ENCODE measurements at places on chromosomes 13 and 19.

DNA sequence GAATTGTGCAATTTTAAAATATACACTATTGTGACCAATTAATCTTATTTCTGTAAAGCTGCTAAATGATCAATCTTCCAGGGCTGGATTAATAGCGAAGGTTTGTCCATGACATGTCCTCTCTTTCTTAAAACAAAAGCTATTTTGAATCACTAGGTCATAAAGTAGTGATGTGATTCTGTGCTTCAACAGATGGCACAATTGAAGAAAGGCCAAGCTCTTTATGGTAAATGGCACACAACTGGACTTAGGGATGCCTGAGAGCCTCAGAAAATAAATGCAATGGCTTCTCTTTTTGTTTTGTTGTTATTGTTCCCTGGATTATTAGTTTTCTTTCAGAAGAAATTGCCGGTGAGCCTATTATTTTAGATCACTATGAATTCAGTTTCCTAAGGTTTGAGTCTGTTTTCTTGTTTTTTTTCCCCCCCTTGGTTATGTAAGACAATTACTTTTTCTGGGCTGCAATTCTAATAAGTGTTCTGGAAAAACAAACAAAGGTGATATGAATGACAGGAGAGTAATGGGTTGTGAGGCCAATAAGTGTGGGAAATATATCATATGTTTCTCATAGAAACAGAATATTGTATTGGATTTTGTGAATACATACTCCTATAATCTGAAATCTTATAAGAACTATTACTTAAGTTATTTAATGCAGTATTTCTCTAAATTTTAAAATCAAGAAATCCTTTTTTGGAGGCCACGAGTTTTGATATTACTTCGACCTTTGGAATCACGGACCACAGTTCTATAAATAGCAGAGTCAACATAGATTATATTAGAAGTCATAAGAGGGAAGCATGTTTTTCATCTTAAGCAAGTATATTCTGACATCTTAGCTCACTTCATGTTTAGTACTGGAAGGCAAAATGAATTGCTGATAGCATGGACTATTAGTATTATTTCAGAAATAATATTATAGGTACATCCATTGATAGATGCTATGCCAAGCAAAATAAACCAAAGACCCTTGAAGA is 16.8 kb downstream of the SLITRK1 start:
- DNase-seq = no peak

DNA sequence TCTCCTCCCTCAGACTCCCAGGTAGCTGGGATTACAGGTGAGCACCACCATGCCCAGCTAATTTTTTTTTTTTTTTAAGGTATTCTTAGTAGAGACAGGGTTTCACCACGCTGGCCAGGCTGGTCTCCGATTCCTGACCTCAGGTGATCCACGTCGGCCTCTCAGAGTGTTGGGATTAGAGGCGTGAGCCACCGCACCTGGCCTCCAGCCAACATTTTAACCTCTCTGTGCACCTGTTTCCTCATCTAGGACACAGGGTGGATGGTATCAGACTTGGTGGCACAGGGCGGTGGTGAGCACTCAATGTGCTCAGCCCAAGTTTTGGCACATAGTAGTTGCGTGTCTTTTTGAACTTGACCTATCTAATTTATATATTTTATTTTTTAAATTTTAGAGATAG is 12.5 kb downstream of the APBA3 start:
- no peak for DNase-seq

- DNase-seq = no peak
Measured at GRCh38 chr13:28657784-28658538, 969 bp upstream of the POMP start.

GRCh38 chr13:48571126-48571913 is 38.4 kb upstream of the RCBTB2 start:
- no peak for DNase-seq

DNA sequence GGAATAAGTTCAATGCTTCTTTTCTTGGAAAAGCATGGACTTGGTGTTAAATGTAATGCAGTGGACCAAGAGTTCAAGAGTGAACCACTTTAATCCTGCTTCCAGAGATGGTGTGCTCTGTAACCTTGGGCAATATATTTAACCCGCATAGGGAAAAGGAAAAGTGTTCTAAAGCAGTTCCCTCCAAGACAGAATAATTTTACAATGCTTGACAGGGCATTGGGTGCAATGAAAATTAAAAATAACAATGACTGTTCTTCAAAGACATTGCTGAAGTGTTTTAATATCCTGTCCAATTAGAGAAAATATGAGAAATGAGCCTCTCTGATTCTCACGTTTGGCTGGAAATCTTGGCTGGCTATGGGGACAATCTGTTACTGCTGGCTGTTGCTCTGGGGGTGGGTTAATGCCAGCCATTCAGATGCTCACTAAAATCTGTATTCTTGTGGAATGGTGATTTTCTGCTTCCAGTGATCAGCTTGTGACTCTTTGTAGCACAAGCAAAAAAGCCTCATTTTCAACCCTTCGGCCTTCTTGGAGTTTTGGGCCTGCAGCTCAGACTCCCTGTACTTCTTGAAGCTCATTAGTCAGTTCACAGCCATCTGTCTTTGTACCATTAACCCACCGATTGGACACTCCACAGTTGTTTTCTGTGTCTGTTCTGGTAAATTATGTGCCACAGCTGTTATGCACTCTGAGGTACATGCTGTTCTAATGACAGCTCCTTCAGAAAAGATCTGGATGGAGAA is 310.6 kb downstream of the LMO7 start:
- peak; percentile 80 for DNase-seq

- DNase-seq = no peak
Measured at GRCh38 chr13:77760893-77761292, 63.4 kb downstream of the SLAIN1 start.

DNA sequence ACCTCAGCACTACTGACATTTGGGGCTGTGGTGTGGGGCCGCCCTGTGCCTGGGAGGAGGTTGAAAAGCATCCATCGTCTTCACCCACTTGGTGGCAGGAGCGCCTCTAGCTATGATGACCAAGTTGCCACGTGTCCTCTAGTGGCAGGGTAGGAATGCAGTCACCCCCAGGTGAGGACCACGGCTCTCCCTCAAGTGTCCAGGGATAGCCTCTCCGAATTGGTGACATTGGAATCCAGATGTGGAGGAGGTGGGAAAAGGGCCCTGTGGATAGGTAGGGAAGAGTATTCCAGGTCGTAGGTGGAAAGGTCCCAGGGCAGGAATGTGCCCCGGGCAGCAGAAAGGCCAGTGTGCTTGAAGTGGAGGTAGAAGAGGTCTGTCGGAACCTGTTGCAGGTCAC is 37.6 kb downstream of the ARHGEF18 start:
- DNase-seq = no peak

GRCh38 chr19:54099190-54099902 is 1.3 kb downstream of the OSCAR start:
- no peak for DNase-seq

DNA sequence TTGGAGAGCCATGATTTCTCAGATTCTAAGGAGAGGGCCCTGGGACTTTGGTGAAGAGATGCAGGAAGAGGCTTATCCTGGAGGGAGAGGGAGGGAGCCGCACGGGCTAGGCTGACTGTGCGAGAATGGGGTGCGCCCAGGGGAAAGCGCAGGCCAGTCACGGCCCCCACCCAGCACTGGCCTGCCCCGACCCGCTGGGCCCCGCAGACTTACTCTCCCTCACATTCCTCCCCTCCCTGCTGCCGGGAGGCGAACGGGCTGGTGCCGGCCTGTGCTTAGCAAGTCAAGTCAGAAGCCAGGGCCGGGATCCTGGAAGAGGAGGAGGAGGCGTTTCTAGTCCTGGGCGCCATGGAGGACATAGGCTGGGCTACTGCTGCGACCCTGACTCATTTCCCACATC is 120.0 kb downstream of the CRYL1 start:
- no peak for DNase-seq

DNA sequence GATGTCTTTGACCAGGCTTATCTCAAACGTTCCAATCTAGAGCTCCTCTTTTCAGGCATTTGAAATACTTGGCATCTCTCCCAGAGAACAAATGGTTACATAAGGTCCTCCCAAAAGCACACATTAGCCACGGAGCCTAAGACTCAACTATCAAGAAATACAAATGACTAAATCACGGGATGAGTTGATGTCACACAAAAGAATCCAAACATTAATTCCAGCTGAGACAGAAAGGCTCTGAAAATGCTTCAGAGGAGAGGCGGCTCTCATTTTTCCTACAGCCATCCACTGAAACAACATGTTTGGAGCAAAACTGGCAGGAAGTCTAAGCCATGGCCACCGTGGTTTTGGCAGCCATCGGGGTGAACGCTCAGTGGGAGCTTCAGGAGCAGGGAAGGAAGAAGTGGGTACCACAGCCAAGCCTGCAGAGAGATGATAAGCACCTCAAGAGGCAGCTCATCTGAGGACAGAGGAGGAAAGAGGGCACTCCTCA is 122.5 kb downstream of the STK24 start:
- DNase-seq = peak; percentile 33

GRCh38 chr19:39296055-39296645 is at the start of gene IFNL1:
IFNL1 (plus strand) TSS chr19:39296407; CDS start chr19:39296422, 15 bp downstream.
- DNase-seq = no peak

DNA sequence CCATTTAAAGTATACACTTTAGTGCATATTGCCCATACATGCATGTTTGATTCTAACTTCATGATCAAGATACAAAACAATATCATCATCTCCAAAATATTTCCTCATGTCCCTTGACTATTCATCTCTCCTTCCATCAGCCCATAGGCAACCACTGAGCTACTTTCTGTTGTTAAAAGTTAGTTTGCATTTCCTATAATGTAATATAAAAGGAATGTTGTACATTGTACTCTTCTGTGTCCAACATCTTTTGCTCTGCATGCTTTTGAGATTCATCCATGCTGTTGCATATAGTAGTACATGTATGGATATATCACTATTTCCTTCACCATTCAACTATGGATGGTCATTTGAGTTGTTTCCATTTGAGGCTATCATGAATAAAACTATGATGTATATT is 74.7 kb downstream of the ITGBL1 start:
- DNase-seq = no peak

DNA sequence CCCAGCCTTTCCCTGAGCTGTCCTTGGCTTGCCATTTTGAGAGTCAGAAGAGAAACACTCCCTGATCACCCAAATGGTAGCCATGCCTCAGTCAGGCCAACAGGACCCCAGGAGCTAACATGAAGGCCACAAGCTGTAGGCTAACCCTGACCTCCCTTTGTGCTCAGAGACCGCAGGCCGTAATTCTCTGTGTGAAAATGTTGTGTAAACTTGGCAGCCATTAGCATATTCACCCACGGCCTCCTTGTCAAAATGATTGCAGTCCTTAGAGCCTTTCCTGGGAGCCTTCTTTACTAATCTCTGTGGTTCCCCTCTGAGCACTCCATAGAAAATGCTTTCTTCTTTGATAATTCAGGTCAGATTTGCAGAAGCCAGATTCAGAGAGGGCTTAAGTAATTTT is 418.9 kb downstream of the COG6 start:
- DNase-seq = no peak

GRCh38 chr19:55652311-55653128 is 2.3 kb upstream of the U2AF2 start:
- no peak for DNase-seq

GRCh38 chr13:51955281-51955771 is 55.9 kb downstream of the ATP7B start:
- peak; percentile 92 for DNase-seq

DNA sequence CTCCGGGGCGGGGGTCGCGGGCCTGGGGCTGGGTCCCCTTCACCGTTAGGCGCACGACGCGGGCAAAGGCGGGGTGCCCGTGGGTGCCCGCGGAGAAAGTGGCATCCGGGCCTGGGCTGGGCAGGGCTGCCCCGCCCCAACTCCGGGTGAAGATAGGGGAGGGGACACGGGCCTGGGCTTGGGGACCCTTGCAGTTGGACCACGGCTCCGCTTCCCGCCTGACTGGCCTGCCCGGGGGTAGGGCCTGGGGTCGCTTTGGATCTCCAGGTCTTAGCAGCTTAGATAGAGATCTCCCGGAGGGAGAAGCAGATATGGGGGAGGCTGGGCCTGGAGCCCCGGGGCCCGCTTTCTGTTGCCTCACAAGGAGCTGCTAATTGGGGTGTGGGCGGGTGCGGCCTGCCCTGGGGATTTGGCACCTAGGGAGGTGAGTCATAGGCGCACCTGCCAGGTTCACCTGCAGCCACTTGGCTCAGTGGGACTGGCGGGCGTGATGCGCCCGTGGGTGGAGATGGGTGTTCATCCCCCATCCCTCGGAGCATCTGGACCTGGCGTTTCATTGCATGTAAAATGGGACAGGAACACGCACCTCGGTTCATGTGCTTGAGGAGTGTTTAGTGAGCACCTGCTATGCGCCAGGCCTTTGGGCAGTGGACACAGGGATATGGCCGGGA is 585 bp downstream of the MAP1S start:
- DNase-seq = peak; percentile 42

DNA sequence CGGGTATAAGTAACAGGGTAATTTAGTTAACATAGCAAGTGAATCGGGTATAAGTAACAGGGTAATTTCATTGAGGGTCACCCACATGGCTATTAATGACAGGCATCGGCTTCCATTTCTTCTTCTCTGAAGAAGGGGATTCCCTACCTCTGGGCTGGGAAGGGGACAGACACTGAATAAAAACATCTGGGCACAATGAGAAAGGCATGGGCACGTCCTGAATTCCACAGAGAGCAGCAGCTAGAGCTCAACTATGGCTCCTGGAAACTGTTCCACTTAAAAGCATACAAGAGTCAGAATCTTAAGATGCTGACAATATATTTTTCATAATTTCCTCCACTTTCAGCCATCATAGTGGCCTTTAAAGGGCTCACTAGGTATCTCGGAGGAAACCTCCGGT is 51.8 kb downstream of the CRYL1 start:
- no peak for DNase-seq

DNA sequence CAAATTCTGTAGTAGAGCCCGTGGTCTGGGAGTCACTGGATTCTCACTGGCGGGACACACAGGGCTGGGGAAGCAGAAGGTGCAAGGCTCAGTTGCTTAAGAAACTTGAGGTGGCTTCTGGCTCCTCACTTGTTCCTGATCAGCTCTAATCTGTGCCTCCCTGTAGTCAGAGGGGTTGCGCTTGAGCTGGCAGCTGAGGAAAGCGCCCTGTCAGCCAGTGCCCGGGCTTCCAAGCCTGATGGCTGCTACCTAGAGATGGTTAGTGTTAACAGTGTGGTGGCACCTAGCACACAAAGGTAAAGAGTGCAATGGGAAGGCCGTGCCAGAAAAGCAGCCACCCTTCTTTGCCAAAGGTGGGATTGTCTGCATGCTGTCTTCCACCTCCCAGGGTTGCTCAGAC is 8.8 kb downstream of the HNRNPM start:
- DNase-seq = no peak

DNA sequence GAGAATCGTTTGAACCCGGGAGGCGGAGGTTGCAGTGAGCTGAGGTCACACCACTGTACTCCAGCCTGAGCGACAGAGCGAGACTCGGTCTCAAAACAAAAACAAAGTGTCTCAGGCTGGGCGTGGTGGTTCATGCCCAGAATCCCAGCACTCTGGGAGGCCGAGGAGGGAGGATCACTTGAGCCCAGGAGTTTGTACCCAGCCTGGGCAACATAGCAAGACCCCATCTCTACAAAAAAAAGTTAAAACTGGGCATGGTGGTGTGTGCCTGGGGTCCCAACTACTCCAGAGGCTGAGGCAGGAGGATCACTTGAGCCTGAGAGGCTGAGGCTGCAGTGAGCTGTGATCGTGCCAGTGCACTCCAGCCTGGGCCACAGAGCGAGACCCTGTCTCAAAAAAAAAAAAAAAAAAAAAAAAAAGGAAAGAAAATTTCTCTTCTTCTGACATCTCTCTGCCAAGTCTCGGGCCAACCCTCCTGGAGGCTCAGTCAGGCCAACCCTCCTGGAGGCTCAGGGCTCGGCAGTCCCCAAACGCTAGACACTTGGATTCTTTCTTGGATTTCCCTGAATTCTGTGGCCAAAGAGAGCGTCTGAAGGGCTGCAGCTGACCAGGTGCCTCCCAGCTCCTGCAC is 26.3 kb downstream of the ARID3A start:
- DNase-seq = no peak

- peak; percentile 5 for DNase-seq
Measured at GRCh38 chr19:7729211-7729610, 2.7 kb downstream of the CLEC4G start.

Measured in NCI-H2171 (cell line).